ENCODE measurements at places on chromosomes 5 and 9.

DNA sequence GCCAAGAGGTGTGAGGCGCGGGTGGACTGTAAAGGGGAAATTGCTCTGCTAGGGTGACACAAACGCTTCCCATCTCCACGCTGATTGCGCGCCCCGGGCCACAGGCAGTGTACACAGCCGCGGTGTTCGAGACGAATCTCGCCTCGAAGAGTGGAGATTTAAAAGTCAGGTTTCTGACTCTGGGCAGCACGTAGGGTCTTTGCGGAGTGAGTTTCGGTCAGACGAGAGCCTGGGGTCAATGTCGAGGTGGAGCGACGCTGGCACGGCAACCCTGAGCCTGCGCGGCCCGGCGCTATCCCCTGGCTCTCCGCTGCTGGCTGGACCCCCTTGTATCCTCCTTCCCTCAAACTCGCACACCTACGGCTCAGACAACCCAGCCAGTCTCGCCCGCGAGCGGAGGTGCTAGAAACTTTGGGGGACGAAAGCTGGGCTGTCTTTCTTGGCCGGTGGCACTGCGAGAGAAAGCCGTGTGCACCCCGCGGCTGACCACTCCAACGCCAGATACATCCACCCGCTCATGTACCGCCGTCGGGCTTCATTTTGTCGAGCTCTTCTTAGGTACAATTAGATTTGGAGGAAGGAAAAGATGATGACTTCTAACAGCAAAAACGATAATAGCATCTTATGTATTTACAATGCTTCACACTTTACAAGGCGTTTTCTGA lies 5.4 kb upstream of the FOXB2 start:
- DNase-seq: no peak

DNA sequence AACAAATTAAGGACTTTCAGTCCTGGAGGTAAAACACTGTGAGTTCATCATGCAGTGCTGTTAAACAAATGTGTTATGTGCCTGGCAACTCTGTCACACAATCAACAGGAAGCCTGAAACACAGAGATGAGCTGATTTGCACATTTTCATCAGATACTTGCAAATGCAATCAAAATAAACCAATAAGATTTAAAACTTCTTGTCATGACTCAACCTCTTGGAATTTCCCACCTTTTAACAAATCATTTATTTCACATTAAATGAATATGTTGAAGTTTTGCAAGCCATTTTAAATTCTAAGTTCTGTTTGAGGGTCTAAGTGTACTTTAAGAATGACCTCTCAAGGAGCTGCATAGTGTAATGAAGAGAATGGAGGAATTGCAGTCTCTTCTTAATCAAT lies 64.4 kb downstream of the ANXA1 start:
- DNase-seq: no peak

DNA sequence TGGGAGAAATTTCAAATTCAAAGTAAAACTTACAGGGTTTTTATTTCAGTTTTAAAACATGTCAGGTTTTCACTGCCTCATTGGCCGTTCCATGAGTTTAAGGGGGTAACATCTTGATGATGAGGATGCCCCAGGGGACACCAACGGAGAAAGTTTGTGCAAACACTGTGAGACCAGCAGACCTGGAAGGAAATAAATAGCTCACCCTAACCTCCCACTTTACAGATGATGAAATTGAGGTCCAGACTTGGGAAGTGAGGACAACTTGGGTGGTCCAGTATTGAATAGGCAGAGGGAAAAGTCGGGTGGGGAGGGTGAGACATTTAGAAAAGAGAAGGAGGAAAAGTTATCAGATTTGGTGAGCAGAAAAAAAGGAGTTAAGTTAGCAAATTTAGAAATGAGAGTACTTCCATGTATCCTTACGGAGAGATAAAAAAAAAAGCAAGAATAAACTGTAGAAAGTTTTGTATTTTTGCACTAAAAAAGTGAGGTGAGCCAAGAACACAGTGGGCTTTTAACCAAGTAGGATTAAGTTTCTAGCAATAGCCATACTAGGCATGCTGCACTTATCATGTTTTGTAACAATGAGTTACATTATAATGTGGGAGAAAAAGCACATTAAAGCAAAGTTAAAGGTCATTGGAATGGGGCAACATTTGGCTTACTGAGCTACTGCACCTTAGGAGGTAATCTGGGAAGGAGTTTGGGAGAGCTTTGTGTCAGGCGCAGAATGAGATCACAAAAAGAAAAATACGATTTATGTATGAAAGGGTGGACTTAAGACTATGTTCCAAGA lies 125.1 kb downstream of the GAS1 start:
- DNase-seq: no peak

- no peak for DNase-seq
Measured at GRCh38 chr5:111121926-111122325, 29.8 kb downstream of the WDR36 start.

GRCh38 chr5:120354126-120354525 lies 110.0 kb upstream of the PRR16 start:
- DNase-seq: no peak

DNA sequence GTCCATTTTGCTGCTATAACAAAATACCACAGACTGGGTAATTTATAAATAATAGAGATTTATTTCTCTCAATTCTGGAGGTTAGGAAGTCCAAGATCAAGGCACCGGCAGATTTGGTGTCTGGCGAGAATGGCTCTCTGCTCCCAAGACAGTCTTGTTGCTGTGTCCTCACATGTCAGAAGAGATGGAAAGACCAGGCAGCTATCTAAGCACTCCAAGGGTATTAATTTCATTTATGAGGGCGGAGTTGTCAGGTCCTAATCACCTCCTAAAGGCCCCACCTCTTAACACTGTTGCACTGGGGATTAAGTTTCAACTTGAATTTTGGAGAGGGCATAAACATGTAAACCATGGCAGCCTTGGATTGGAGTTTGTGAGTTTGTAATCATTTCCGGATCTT lies 30.3 kb downstream of the ADCY2 start:
- no peak for DNase-seq

DNA sequence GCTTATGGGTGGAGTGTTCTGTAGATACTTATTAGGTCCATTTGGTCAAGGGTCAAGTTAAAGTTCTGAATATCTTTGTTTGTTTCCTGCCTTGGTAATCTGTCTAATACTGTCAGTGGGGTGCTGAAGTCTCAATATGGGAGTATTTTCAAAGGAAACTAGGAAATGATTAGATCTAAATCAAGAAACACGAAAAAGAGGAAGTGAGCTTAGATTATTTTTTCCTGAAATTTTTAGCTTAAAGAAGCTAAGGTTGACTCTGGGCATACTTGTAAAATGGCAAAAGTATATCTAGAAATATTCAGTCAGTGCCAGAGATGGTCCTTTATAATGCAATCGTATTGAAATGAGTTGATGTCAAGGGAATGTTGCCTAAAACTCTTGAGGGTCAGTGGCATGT lies 313.5 kb downstream of the ICE1 start:
- no peak for DNase-seq

DNA sequence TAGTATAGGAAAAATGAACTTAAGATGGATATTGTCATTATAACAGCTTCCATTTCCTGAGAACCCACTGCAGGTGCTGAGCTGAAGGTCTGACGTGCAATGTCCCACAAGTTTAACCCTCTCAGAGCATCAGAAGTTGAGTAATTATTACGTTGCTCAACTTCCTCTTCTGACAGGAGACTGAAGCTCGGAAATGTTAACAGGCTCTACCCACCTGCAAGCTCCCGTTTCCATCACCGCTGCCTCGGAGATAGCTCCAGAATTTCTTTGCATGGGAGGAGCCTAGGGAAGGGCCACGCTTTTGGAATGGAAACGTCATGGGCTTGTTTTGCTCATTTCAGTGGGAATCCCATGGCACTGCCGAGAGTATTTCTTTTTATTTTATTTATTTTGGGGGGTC lies 1.0 kb upstream of the NTMT1 start:
- DNase-seq: no peak

Data from activated CD8-positive, alpha-beta memory T cell treated with anti-CD3 and anti-CD28 coated beads for 48 hours (primary cell).